ENCODE measurements at places on chromosomes 11 and 22. TPM values are rescaled to one million over a fixed set of nuclear protein-coding genes. Genes with fewer than 3 reads are reported as not detected.

IL10RA gene
- total RNA-seq = not detected

ZDHHC13 gene
- total RNA-seq = 14.7 TPM

MS4A3 gene
- not detected for total RNA-seq

MMP8 gene
- total RNA-seq = 0.07 TPM

LMO1 gene
- total RNA-seq = not detected
